ENCODE measurements at places on chromosomes 12 and 14.
A peak's percentile ranks its signal among the peaks of the same experiment; 100 is the strongest.

DNA sequence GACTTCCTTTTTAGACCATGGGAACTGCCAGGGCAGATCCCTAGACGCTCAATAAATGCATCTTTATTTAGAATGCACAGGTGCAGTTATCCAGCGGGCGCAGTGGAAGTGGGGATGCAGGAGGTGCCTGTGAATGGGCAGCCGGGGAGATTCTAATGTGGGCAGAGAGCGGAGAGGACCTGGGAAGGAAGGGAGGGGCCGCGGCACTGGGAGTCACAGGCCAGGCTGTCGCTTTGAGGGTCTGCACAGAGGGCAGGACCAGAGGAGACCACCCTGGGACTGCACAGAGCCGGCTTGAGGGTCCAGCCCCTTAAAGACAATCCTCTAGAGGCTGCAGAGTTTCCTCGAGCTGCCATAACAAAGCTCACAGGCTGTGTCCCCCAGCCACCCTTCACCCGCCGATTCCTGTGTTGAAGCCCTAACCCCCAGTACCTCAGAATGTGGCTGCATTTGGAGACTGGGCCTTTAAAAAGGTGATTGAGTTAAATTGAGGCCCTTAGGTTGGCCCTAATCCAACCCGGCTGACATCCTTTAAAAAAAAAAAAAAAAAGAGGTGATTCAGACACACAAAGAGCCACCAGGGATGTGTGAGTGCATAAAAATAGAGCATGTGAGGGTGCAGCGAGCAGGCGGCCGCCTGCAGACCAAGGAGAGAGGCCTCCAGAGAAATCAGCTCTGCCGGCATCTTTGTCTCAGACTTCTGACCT lies 44.4 kb upstream of the PPP2R5C start:
- no peak for DNase-seq

DNA sequence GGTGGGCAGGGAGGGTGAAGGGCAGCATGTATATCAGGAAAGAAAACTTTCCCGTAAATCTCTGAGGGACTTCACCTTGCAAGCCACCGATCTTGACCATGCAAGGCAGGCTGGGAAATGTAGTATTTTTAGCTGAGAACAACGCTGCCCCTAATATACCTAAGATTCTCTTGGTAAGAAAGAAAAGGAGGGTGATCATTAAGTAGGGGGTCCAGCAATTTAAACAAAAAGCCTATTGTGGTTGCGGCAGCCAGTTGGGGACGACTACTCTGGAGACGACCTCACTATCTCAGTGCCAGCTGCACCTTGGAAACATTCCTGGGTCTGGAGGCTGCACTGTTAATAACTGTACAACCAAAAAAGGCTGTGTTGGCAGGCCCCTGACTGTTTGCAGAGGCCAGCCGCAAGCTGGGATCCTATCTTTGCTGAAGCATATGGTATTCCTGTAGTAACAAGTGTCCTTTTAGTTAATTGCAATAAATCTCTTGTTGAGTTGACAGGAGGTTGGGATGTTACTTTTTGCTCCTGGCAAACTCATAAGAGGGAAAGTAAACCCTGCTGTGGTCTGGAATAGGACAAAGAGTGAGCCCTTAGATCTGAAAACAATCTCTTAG lies 6.4 kb downstream of the APOLD1 start:
- no peak for DNase-seq

- DNase-seq: no peak
These were observed 9.9 kb downstream of the HELB start for GRCh38 chr12:66312189-66312588.

GRCh38 chr14:55800156-55800785 lies 220.3 kb downstream of the KTN1 start:
- no peak for DNase-seq

DNA sequence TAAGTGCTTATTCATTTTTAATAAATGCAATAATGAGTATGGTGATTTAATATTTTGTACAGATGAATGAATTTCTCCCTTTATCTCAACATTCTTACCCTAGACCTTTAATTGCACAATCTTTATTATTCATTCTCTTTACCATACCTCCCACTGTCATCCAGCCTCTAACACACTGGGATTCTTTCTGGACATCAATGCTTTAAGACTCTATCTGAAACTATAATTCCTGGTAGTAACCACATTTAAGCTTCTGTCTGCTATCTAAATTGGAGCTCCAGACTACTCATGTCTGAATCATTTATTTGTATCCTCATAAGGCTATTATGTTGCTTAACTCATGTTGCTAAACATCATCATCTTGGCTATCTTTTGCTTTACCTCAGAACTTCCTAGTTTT lies 270.2 kb downstream of the ALG10B start:
- no peak for DNase-seq

DNA sequence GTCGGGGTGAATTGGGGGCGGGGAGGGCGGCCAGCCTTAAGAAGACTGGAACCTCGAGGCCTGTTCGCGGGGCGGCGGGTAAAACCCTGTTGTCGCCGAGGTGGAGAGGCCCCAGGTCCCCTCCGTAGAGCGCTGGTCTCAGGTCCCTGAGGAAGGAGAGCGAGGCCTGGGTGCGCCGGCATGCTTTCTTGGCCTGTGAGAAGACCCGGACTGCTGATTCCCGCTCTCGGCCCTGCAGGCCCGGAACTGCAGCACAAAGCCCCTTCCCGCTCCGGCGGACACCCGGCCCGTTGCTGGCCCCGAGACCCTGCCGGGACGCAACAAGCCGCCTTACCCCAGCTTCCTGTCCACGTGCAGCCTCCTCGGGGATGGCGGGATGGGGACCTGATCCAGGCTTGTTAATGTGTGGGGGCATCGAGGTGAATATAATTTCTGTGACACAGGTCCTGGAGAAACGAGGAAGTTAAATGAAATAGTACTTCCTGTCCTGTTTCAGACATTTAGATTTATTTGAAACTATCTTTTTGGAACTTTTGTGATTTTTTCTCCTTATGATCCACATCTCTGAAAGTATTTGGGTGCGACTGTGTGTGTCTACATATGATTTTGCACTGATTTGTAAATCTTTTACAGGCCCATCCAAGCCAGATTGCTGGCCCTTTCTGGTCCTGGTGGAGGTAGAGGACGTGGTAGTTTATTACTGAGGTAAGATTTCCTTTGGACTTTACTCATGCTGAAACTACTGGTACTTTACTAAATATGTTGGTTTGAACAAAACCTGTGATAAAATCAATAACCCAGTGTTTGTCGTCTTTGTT lies 600 bp downstream of the PNN start:
- DNase-seq: peak; percentile 66

DNA sequence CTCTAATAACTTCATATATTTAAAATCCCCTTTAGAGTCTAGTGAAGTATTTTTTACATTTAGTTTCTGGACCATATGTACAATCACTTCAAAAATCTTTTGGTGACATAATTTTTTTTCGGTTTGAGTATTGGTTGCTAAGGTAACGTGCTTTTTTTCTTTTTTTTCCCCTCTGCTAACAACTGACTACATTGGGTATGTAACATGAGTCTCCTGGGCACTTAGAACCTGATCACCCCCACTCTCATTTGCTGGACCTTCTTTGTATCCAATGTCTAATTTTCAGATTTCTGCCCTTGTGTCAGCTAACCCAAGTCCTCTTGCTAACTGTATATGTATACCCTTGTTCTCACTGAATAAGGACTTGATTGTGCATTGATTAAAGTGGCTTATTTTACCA lies 592.9 kb upstream of the FLRT2 start:
- no peak for DNase-seq

DNA sequence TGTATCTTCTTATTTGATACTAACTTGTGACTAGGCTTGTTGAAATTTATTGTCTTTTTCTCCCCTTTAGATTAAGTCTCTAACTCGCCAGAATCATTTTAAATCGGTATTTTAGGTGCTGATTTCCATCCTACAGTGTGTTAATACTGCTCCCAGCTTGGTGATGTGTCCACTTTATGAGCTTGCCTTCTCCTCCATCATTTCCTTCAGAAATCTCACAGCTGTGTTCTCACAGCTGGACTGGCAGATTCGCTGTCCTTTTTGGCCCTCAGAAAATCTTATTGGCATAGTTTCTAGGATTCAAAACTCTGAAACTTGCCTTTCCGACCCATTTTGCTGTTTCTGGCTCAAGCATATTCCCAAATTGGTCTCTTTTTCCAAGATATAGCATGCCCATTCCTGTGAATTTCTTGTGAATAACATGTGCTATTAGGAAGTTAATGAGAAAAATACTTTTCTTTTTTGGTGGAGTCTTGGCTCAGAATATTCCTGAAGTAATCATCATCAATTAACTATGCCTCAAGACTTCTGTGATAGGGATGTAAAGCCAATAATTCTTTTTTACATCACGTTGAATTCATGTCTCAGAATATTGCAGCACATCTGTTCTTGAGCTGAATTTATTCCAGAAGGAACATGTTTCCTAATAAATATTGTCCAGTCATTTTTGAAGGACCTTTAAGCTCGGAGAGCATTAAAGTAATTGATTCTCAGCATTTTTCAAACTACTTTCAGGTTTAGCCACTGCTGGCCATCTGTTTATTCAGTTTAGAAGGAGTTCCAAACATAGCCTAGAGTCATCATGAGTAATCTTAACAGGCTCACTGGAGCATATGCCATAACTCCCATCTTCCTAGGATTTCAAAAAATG lies 50.0 kb upstream of the USP44 start:
- DNase-seq: no peak
